ENCODE measurements at places on chromosomes 1 and 21. TPM values are rescaled to one million over a fixed set of nuclear protein-coding genes. Genes with fewer than 3 reads are reported as not detected.

JAM2 gene
- 7.2 TPM for total RNA-seq

DNM3 gene
- 6.5 TPM for total RNA-seq

DNA sequence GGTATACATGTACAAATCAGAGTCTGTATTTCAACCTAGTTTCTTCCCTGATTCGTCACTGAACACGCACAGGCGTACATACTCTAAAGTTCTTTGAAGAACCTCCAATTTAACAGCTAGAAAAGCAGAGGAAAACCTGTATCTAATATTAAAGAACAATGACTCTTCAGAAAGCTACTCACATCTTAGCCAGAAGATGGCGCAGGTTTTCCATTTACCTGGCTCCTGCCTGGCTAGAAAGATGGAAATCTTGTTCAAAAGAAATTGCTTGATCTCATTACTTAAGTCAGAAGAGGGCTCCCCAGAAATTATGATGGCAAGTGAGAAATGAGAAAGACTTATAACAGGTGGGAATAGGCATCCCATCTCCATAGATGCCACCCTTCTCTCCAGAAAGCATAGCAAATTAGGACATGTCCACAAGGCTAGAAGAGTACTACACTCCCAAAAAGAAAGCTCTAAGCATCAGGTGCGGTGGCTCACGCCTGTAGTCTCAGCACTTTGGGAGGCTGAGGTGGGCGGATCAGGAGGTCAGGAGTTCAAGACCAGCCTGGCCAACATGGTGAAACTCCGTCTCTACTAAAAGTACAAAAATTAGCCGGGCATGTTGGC is 19.0 kb upstream of the L1TD1 start:
- H3K4me3 ChIP-seq: no peak overlapping the region
- H3K36me3 ChIP-seq: no peaks in the 10 kb centered on the region
- H3K27me3 ChIP-seq: peaks cover 7% of the 10 kb centered on the region
- DNase-seq: peak; percentile 17
- no peak overlapping the region for H3K27ac ChIP-seq
- no peaks in the 10 kb centered on the region for H3K4me1 ChIP-seq

GRCh38 chr1:58568271-58568860 is 8.7 kb downstream of the TACSTD2 start:
- DNase-seq: no peak
- H3K27ac ChIP-seq: no peak overlapping the region
- peaks cover 16% of the 10 kb centered on the region for H3K27me3 ChIP-seq

- no peak for DNase-seq
- peaks cover 2% of the 10 kb centered on the region for H3K27me3 ChIP-seq
- no peaks in the 10 kb centered on the region for H3K36me3 ChIP-seq
- no peaks in the 10 kb centered on the region for H3K4me1 ChIP-seq
These were observed 229.1 kb downstream of the KCNJ6 start for GRCh38 chr21:37686991-37687810.

DNA sequence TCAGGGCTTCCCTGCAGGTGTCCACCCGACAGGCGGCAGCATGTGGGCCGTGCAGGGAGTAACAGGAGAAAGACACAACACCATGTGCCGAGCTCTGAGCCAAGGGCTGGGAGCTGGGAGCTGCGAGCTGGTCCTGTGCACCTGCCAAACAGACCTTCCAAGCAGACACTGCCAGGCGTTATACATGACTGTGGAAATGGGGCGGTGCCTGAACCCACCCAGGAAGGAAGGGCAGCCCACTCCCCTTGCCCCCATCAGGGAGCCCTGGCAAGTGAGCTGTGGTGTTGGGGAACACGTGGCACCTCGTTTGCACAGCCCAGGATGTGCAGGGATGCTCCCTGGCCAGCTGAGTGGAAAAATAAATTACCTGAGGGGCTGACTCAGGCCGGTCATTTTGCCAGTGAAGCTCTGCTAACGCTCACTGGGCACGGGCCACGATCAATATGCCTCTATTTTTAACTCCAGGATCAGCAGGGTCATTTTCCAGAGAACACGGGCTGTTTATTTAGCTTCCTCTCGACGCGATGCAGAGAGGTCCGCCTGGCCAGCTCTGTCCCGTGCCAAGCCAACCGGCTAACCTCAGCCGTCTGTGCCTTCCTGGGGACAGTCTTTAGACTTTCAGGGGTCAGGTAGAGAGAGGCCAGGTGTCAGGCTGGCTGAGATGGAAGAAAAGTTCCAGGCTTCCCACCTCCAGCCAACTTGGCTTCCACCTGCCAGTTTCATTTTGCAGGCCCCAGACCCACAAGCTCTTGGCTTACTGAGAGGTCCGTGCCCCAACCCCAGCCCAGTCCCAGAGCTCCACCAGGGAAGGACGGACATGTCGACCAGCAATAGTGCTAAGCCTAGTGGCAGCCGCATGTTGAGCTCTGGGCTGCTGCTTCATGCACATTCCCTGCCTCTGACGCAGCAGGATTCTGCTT is 196.7 kb upstream of the VAMP3 start:
- no peaks in the 10 kb centered on the region for H3K27me3 ChIP-seq
- no peak for DNase-seq
- H3K36me3 ChIP-seq: no peaks in the 10 kb centered on the region
- H3K27ac ChIP-seq: no peak overlapping the region
- no peak overlapping the region for H3K4me3 ChIP-seq
- no peaks in the 10 kb centered on the region for H3K4me1 ChIP-seq

DNA sequence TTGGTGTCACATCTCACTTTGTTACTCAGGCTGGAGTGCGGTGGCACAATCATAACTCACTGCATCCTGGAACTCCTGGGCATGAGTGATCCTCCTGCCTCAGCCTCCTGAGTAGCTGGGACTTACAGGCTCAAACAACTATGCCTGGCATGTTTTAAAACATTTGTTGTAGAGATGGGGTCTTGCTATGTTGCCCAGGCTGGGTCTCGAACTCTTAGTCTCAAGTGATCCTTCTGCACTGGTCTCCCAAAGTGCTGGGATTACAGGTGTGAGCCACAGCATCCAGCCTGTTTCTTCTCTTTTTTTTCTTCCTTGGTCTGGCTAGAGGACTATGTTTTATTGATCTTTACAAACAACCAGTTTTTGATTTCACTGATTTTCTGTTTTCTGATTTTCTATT is 64.6 kb downstream of the LHX4 start:
- no peaks in the 10 kb centered on the region for H3K36me3 ChIP-seq
- H3K4me3 ChIP-seq: no peak overlapping the region

- H3K4me1 ChIP-seq: no peaks in the 10 kb centered on the region
- no peaks in the 10 kb centered on the region for H3K27me3 ChIP-seq
- no peak overlapping the region for H3K4me3 ChIP-seq
- DNase-seq: no peak
These were observed 432.3 kb downstream of the PTPRU start for GRCh38 chr1:29668551-29669157.

Measured in astrocyte (in vitro differentiated cells and primary cell).